Ovary (tissue), 10 donors: ENCODE measurements at places on chromosomes 11 and 22. TPM values are rescaled to one million over a fixed set of nuclear protein-coding genes. Genes with fewer than 3 reads are reported as not detected.
A peak's percentile ranks its signal among the peaks of the same experiment; 100 is the strongest.

- no peak for DNase-seq
These were observed 2.3 kb upstream of the CRY2 start for GRCh38 chr11:45844822-45845578.

DNA sequence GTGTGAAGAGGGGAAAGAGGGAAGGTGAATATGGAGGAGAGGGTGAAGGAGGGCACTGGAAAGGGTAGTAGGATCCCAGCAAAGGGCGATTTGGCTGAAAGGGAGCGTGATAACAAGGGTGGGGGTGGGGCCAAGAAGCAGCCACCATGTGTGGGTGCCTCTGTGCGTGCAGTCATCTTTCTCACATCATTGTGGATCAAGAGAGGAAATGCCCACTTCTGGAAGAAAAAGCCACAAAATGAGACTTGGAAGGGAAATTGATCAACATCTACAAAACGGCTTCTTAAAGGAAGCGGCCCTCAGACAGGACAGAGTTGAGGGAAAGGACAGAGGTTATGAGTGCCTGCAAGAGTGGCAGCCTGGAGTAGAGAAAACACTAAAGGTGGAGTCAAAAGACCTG lies 1.2 kb upstream of the CXCR5 start:
- no peak for DNase-seq

OTOG gene
- total RNA-seq: not detected

DNA sequence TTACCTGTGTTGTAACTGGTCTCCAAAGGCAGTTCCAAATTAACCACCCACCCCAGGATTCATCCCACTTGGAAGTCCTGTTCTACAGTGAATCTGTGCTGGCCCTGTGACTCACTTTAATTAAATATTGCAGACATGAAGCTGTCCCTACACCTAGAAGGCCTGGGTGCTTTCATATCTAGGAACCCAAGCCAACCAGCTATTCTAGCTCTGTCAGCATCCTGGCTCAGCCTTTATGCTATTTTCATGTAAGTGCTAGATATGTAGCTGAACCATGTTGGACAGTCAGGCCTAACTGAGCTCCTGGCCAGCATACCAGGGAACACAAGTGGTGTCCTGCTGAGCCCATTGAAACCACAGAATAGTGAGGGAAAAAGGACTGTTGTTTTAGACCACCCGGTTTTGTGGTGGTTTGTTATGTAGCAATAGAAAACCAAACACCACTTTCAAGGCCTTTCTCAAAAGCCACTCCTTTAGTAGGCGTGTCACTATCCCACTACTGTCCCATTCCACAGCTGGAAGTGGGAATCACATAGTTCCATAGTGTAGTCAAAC lies 30.3 kb downstream of the CNTF start:
- no peak for DNase-seq

GRCh38 chr22:33723915-33724314 lies 196.4 kb downstream of the LARGE1 start:
- no peak for DNase-seq

FIBP gene
- 71.7 TPM for total RNA-seq

GRCh38 chr22:43213051-43213450 lies 26.1 kb upstream of the TTLL12 start:
- DNase-seq: no peak

RBMXL2 gene
- not detected for total RNA-seq

OR5A1 gene
- not detected for total RNA-seq

- DNase-seq: peak; percentile 23
These were observed 7.8 kb downstream of the DCPS start for GRCh38 chr11:126311401-126312291.

DNA sequence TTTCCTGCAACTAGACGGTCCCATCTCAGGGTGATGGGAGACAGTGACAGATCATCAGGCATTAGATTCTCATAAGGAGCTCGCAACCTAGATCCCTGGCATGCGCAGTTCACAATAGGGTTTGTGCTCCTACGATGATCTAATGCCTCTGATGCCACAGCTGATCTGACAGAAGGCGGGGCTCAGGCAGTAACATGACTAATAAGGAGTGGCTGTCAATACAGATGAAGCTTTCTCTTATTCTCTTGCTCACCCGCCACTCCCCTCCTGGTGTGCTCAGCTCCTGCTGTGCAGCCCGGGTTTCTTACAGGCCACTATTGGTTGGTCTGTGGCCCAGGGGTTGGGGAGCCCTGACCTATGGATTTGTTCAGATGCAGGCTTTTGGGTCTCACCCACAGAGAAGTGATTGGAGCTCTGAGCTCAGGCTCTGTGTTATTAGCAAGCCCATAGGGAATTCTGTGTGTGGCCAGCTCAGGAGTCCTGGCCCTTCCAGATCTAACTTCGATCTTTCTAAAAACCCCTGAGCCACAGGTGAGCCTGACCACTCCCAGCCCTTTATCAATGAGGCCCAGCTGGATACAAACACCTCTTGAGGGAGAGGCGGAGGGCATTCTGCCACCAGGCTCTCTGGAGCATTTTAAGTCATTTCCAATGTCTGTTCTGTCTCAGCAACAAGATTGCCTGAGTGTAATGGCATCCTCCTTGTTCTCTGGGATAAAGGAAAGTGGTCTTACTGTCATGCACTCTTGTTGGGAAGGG lies 351.8 kb downstream of the BUD13 start:
- no peak for DNase-seq

DNA sequence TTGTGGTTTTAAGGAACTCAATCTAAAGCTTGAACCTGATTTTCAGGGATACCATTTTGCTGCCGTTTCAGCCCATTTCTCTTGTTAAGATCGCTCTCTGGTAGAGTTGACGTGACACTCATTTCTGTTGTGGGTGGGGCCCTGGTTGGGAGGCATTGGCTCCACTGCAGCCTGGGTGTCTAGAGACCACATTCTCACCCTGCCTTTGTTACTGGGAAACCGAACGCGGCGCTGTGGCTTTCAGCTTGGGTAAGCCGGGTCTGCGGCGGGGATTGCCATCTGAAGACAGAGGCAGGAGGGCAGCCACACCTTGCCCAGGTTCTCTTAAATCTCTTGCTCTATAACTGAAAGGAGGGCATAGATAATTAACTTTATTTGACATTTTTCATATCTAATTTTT lies 3.2 kb downstream of the EHF start:
- DNase-seq: no peak

GRCh38 chr11:104152941-104153505 lies 10.9 kb downstream of the PDGFD start:
- DNase-seq: no peak

DNA sequence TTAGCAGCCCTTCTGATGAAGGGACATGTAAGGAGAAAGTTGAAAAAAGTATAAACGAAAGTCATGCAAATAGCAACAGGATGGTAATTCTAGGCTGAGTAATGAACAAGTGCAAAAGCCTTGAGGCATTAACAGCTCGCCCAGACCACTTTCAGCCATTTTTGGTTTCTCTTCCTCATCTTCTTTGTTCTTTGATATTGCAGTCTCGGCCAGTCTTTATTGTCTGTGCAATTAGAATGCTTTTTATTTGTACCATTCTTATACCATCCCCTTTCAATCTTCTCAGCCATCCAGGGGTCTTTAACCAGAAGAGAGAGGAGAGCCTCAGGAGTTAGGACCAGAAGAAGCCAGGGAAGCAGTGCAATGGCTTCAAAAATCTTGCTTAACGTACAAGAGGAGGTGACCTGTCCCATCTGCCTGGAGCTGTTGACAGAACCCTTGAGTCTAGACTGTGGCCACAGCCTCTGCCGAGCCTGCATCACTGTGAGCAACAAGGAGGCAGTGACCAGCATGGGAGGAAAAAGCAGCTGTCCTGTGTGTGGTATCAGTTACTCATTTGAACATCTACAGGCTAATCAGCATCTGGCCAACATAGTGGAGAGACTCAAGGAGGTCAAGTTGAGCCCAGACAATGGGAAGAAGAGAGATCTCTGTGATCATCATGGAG lies 7.3 kb downstream of the TRIM34 start:
- DNase-seq: no peak

DNA sequence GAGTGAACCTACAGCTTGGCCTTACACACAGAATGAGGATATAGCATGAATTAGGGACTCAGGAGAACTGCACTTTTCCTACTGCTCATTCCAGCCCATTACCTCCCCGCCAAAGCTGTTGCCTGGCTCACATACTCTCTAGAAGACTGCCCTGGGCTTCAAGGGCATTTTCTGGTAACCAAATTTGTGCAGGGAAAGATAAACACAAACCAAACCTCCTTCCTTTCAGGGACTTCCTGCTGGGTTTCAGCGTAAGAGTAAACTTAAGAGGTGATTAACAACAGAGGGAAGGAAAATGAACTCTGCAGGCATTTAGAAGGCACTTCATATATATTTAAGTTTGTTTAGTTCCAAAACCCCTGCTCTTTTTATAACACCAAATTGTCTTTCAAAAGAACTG lies 194.9 kb downstream of the SWAP70 start:
- no peak for DNase-seq

GRCh38 chr11:63933459-63933858 lies 5.3 kb upstream of the NAA40 start:
- DNase-seq: no peak

VSIG10L2 gene
- total RNA-seq: 1.1 TPM

TH gene
- total RNA-seq: 0.97 TPM

CHRNA10 gene
- total RNA-seq: 0.79 TPM

- no peak for DNase-seq
These were observed 28.6 kb downstream of the APOL5 start for GRCh38 chr22:35746248-35746647.

DNA sequence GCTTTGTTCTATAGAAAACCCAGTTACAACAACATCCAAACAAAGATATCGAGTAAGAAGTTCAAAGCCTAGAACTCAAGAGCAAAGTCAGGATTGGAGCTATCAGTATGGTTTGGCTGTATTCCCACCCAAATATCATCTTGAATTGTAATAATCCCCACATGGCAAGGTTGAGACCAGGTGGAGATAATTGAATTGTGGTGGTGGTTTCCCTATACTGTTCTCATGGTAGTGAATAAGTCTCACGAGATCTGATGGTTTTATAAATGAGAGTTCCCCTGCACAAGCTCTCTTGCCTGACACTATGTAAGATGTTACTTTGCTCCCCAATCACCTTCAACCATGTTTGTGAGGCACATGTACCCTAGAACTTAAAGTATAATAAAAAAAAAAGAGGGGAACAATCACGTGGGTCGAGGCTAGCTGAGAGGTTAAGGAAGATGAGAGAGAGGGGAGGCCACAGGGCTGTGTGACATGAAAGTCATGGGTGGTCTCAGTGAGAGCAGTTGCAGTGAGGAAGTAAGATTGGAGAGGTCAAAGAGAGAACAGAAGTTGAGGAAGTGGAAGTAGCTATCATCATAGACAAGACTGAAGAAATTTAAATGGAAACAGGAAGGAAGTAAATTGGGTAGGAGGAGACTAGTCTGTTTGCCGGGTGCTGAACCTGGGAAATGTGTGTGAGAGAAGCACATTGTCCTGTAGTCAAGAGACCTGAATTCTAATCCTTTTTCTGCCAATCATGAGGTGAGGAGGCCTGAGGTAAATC lies 80.1 kb upstream of the CD44 start:
- DNase-seq: no peak
